ENCODE measurements at places on chromosomes 1 and 21.
A peak's percentile ranks its signal among the peaks of the same experiment; 100 is the strongest.

- DNase-seq: no peak
Measured at GRCh38 chr1:240965581-240966091, 353.7 kb upstream of the GREM2 start.

DNA sequence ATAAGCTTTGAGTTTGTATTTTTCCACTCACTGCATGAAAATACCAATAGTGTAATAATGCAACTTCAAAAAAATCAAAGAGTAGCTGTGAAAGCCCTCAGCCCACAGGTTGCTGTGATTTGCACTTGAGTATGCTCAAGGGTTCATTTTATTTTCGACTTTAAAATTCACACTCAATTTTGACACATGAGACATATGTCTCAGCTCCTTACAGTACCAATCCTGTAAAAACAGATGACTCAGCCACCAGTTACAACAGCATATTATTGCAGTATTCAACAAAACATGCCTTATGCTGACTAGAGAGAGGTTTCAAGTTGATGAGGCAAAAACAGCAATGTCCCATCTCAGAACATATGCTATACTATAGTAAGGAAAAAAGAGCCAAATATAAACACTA is 66.1 kb downstream of the CYYR1 start:
- no peak for DNase-seq

GRCh38 chr1:106458866-106459265 is 597.6 kb upstream of the PRMT6 start:
- DNase-seq: no peak

DNA sequence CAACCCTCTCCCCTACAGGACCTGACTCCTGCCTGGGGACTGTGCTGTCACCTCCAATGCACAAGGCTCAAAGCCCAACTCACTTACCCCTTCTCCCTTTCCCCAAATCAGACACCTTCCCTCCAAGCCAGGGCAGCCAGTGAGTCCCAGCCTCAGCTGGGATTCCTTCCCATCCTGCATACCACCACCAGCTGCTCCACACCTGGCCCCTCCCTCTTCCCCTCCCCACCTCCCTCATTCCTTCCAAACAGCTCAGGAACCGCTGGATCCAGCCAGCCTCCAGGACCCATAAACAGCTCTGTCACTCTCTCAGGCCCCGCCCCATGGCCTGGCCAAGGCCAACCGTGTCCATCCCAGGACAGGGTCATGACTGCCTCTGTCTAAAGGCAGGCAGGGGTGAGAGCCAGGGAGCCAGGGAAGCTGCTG is 41.4 kb downstream of the ACOT7 start:
- no peak for DNase-seq

DNA sequence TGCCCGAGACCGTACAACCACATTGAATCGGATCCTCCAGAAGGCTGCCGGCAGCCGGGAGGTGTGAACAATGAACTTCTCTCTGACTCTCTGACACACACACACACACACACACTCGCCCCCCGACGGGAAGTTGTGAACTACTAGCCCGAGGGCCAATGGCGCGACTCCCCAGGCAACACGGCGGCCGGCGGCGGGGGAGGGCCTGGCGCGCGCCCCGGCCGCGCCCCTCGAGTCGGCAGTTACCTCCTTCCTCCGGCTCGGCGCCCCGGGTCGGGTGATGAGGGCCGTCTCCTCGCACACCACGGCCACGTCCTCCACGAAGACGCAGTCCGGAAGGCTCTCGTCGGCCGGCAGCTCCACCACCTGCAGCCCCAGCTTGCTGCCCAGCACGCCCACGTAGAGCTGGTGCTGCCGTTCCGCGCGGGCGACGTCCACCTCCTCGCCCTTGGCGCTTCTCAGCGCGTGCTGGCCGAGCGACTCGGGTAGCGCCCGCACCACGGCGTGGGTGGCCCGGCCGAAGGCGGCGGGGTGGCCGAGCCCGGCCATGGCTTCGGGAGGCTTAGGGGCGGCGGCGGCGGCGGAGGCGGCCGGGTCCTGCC is 361 bp downstream of the DDAH1 start:
- peak; percentile 81 for DNase-seq

DNA sequence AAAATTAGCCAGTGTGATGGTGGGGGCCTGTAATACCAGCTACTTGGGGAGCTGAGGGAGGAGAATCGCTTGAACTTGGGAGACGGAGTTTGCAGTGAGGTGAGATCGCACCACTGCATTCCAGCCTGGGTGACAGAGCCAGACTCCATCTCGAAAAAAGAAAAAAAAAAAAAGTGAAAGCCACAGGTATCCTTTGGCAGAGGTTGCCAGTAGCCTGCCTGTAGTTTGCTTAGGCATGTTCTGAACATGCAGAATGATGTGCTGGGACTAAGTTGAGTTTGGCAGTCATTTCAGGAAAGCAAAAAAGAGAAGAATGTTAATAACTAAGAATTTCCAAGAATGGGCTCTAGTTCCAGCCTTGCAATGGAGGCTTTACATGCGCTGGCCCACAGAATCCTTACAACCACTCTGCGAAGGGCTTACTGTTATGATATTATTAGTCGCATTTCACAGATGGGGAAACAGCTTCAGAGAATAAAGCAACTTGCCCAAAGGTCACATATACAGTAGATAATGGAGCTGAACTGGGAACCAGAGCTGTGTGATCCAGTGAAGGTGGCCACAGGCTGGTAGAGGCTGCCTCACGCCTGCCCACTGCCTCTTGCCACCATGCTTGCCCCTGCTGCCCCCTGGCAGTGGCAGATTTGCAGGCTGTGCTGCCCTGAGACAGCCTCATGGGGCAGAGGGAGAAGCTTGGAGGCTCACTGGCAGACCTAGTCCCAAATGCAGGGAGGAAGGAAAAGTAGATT is 66.5 kb upstream of the LYST start:
- DNase-seq: no peak

DNA sequence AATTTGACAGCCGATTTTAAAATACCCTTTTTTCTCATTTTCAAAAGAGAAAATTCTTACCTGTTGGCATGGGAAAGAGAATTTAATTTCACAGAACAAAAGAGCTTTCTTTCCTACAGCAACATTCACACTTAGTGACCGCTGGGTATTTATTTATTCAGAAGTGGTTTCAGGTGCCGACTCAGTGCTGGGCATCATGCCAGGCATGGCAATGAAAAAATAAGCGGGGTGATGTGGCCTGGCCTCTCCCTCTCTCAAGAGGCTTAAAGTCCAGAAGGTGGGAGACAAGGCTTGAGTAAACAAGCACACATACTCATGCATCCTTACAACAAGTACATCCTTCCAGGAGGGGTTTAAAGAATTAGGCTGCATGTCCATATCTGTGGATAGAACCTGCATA is 4.1 kb upstream of the PCP4 start:
- DNase-seq: no peak

- DNase-seq: no peak
Measured at GRCh38 chr1:88462488-88463261, 221.4 kb upstream of the PKN2 start.

DNA sequence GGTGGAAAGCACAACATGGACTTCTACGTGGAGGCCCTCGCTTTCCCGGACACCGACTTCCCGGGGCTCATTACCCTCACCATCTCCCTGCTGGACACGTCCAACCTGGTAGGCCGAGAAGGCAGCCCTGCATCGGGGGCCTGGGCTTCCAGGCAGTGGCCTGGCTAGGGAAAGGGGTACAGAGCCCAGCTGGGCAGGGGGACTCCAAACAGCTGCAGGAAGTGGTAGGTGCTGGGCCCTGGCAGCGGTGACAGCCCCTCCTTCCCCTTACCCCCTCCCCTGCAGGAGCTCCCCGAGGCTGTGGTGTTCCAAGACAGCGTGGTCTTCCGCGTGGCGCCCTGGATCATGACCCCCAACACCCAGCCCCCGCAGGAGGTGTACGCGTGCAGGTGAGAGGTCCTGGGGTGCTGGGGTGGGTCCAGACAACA is 30.0 kb upstream of the PADI6 start:
- DNase-seq: no peak

DNA sequence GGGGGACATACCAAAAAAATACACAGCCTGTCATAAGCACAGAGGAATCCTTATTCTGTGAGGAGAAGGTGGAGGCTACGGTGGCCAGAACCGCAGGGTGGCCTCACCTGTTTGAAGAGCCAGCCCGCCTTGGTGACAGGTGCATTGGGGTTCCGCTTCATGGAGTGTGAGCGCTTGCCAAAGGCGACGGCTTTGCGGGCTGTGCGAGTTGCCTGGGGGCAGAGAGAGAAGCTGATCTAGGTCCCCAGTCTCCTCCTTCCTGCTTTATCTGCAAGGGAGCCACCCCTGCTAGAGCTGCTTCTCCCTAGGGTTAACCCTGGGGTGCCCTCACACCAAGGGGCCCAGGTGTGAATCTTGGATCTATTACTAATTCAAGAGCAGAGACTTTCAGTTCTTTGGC is 54.3 kb upstream of the GOLT1A start:
- DNase-seq: no peak

DNA sequence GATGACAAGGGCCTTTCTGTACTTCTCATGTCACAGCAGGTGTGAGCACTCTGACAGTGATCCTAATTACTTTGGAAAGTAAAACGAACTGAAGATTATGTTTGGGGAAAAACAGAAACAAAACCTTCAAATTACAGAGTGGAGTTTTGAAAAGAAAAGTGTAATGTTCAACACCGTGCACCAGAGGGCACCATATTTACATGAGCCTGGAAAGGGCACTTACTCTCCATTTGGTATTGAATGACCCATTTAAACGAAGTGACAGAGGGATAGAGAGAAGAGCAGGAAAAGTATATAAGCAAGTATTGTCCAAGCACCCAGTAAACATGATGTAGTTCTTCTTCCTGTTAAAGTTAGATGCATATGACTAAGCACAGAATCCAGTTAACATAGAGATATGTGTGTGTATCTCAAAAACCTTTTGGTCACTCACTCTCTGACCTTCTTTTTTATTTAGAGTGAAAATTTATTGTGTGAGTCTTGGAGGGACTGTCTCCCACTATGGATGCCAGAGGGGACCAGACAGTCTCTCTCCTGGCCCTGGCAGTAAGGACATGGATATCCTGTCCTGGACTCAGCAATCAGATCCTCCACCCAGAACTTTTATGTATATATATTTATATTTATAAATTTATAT is 3.8 kb upstream of the RGSL1 start:
- no peak for DNase-seq

Measured in suprapubic skin (tissue), 4 donors.